ENCODE measurements at places on chromosomes 12 and 14.

DNA sequence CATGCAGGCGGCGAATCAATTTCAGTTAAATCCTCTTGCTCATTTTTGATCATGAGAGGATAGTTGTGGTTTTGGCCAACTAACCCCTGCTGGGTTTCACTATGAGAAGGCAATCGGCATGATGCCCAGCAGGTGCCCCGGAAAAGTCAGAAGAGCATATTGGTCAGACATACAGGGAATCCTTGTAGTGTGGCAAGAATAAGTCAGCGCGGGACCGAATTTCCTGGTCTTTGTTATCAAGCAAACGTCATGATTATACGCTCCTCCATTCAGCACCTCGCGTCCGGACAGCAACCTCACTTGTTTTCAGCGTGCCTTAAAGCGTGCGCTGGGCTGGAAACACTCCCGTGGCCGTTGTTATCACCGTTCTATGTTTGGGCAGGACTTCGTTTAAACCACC lies 1.8 kb downstream of the TBC1D30 start:
- peak; percentile 80 for DNase-seq

DNA sequence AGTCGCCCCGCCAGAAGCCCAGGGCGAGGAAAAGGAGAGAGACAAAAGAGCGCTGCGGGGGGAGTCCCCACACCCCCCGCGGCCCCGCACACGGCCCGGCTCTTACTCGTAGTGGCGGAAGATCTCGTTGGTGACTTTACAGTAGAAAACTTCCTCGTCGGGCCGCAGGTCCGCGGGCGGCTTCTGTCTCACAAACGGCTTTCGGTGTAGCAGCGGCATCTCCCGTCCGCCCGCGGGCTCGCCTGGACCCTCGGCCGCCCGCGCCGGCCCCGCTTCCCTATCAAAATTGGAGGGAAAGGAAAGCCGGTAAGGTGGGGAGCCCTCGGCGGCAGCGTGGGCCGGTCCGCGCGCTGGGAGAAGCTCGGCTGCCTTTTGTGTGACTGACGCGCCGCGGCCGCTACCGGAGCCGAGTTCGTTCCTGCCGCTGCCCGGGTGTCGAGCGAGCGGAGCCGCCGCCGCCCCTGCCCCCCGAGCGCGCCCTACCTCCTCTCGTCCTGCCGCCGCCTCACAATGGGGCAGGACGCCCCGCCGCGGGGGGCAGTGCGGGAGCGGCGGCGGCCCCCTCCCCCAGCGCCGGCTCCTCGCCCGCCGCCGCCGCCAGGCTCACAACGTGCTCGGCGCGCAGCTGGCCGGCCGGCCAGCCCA lies 652 bp downstream of the BAZ1A start:
- DNase-seq = peak; percentile 82

DNA sequence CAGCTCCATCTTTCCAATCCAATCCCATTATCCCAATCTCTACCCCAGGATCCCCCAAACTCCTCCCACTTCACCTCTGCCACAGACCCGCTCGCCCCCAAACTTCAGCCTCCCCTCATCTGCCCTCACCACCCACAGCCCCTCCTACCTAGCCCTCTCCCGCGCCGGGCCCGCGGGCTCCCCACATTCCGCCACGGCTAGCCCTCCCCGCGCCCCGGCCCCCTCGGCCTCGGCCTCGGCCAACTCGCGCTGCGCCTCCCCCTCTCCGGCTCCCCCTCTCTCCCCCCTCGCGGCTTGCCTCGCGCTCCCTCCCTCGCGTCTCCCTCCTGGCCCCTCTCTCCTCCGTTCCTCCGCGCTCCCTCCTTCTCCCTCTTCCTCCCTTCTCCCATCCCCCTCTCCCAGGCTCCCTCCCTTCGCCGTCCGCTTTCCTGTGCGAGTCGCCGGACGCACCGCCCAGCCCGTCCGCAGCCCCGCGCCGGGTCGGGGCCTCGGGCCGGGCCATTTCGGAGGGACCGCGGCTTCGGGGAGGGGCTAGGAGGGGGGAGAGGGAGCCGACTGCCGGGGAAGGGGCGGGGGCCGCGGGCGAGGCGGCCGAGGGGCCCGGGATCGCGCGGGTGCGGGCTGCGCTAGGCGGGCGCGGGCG lies at the start of gene ATN1:
ATN1 (plus strand) TSS at position 581 of the 643 bp plus-strand sequence. CDS start 6,043 bp downstream, outside the sequence.
- peak; percentile 90 for DNase-seq

DNA sequence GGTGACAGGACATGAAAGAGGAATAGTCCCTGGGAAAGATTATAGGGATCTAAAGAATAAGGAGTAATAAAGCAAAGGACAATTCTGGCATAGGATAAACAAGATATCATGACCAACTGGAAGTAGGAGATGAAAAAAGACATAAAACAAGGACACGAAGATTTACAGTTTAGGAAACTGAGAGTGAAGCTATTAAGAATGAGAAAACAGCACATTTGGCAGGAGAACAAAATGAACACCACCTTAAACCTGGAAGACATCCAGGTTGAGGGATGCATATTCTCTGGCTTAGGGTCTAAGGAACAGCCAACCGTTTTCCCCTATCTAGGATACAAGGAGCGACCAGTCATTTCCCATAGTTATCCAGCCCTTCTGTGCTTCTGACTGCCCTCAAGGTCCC lies 1.9 kb downstream of the TRIP11 start:
- no peak for DNase-seq

DNA sequence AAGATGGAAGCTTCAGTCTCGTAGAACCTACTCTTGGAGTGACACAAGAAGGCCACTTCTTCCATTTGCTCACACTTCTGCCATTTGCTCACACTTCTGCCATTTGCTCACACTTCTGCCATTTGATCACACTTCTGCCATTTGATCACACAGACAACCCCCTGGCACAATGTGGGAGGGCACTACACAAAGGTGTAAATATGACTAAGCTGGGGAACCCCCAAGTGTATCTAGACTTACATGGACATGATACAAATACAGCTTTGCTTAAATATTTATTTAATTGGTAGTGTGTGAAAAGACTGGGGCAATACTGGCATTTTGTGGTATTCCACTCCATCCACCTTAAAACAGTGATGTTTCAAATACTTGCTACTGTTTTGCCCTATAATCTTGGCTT lies 296.2 kb upstream of the PPFIA2 start:
- no peak for DNase-seq

- no peak for DNase-seq
Measured at GRCh38 chr14:96410119-96410518, 18.2 kb downstream of the AK7 start.

- DNase-seq = no peak
Measured at GRCh38 chr14:67137744-67138371, 51.4 kb upstream of the GARIN2 start.

DNA sequence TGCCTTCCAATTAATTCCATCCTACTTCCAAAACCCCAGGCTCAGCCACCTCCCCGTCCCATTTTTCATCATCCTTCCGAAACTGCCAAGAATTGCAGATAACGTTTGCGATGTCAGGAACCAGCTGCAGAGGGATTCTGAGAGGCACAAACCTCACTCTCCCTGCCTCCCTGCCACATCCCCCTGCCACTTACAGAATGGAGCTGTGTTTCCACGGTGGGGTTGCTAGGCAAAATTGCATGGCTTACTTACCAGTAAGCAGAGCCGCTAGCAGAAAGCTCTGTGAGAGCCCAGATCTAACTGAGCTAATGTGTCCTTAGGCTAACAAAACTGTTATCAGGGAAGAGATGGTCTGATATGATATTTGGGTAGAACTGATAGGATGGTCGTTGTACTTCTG lies 127.4 kb downstream of the KCNK10 start:
- no peak for DNase-seq

DNA sequence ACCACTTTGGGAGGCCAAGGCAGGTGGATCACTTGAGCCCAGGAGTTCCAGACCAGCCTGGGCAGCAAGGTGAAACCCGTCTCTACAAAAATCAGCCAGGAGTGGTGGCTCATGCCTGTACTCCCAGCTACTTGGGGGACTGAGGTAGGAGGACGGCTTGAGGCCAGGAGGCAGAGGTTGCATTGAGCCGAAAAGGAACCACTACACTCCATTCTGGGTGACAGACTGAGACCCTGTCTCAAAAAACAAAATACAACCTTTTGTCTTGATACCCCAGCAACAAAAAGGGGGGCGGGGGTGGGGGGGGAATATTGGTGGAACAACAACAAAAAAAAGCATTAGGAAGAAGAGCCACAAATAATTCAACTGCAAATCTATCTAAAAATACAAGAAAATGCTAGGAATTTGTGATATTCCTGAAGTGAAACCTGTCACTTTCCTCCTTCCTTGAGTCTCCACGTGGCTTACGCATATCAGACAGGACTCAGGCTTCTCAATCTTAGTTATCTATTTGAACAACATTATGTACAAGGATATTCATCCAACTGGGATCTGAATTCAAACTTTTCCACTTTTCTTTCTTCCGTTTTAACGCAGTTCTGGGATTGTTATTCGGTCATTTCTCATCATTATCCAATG lies 1.3 kb downstream of the R3HDM2 start:
- DNase-seq = no peak

GRCh38 chr12:39329018-39329417 lies 113.9 kb downstream of the KIF21A start:
- no peak for DNase-seq

- peak; percentile 57 for DNase-seq
Measured at GRCh38 chr14:72558721-72559120, 335.2 kb downstream of the DPF3 start.

DNA sequence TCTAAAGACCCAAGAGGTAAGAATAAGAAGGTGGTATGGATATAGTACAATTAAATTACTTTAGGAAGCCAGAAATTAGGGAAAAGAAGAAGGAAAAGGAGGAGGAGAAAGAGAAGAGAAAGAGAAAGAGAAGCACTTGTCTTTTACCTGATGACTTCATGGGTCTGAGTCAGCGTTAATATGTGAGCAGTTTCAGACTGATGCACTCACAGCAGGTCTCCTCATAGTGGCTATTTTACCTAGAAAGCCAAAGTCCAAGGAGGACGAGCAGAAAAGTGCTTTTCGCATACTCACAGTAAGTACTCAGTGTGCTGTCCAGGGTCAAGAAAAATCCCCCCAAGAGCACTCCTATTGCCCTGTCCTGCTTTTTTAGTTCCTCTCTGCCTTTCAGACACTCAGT lies 222.1 kb downstream of the C12orf42 start:
- no peak for DNase-seq

GRCh38 chr12:102427543-102427941 lies 52.8 kb downstream of the IGF1 start:
- DNase-seq = no peak

DNA sequence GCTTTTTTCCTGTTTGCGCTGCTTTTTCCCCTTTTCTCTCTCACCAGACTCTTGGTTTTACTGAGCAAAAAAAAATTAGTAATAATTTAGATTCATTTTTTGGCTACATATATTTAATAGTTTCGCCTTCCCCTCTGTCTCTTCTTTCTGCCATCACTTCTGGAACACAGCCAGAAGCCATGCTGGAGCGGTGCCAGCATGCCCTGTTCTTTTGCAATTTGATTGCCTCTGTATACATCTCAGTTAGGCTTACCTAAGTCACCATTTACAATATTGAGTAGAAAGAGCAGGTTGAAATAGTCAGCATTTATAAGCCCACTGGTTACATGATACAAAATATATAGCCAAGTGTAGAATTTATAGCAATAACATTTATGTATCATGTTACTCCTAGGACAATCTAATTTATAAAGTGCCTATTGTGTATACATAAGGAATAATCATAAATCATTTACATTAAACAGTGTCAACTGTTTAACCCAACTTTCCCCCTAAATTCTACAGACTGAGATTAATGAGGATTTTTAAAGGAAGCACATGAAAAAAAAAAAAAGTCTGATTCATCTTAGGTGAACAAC lies 413.8 kb upstream of the SOX5 start:
- DNase-seq = no peak

- no peak for DNase-seq
Measured at GRCh38 chr12:46390881-46391280, 18.3 kb upstream of the SLC38A2 start.

DNA sequence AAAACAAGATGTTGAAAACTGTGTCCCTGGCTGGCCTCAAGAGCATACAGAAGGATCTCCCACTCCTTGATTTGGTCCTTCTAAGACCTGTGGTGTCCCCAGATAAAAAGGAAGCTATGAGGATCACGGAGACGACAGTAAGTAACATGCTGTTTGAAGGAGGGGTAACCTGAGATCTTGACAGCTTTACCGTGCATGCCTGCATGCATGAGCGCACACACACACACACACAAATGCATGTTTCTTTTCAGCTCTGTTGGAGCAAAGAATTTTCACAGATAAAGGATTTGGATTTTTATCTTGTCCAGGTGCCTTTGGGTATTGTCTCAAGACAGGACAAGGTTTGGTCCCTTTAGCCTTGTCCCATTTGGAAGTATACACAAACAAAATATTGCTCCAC lies 411.6 kb upstream of the CCDC196 start:
- DNase-seq = no peak

- DNase-seq = no peak
Measured at GRCh38 chr12:132965796-132966195, 9.7 kb upstream of the ZNF605 start.

- no peak for DNase-seq
Measured at GRCh38 chr12:56411781-56412639, 37.2 kb downstream of the TIMELESS start.

DNA sequence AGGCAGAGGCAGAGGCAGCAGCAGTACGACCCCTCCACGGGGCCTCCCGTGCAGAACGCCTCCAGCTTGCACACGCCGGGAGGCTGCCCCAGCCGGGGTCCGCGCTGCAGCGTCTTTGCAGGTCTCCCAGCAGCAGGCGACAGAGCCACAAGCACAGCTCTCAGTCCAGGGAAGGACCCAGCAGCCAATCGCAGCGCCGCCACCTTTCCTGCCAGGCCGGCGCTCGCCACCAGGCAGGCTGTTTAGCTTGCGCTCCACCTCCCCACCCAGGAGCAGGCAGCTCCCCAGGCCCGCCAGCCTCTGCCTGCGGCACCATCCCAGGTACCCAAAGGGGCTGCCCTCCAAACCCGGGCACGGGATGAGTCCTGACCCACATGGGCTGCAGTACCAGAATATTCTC lies 25.2 kb downstream of the DDX51 start:
- no peak for DNase-seq

GRCh38 chr12:14751986-14752385 lies 51.3 kb downstream of the WBP11 start:
- DNase-seq = no peak

DNA sequence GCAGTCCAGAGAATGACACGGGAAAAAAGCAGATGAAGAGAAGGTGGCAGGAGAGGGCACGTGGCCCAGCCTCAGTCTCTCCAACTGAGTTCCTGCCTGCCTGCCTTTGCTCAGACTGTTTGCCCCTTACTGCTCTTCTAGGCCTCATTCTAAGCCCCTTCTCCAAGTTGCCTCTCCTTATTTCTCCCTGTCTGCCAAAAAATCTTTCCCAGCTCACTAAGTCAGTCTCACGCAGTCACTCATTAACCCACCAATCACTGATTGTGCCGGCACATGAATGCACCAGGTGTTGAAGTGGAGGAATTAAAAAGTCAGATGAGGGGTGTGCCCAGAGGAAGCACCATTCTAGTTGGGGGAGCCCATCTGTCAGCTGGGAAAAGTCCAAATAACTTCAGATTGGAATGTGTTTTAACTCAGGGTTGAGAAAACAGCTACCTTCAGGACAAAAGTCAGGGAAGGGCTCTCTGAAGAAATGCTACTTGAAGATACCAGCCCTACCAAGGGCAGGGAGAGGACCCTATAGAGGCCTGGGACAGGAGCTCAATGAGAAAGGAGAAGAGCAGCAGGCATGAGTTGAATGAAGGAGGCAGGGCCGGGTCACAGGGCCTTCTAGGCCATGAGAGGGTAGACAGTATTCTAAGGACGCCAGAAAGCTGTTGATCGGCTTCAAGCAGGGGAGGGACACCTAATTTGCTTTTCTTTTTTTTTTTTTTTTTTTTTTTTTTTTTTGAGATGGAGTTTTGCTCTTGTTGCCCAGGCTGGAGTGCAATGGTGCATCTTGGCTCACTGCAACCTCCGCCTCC lies 40.9 kb downstream of the DAD1 start:
- DNase-seq = no peak

GRCh38 chr12:108689314-108690190 lies 41.8 kb downstream of the CORO1C start:
- DNase-seq = no peak

GRCh38 chr14:75333606-75334548 lies 55.2 kb downstream of the FOS start:
- no peak for DNase-seq

Measured in right forelimb (tissue), 1 donor.